ENCODE measurements at places on chromosomes 1 and 21.

DNA sequence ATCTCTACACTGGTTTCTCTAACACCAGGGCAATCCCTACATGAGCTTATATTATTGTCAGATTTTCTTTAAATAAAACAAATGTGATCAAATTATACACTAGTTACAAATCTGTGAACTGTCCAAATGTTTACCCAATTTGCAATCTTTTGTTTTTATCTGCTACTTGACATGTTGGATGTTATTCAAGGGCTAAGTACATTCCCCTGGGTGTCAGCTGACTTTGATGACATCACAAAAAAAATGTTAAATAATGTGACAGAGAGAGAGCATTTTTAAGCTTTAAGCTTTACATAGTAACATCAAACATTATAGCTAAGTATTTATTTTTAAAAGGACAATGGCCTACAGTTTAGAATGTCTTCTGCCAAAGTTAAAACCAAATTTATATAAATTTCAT, 431.3 kb upstream of the PKN2 start:
- no peak for DNase-seq

DNA sequence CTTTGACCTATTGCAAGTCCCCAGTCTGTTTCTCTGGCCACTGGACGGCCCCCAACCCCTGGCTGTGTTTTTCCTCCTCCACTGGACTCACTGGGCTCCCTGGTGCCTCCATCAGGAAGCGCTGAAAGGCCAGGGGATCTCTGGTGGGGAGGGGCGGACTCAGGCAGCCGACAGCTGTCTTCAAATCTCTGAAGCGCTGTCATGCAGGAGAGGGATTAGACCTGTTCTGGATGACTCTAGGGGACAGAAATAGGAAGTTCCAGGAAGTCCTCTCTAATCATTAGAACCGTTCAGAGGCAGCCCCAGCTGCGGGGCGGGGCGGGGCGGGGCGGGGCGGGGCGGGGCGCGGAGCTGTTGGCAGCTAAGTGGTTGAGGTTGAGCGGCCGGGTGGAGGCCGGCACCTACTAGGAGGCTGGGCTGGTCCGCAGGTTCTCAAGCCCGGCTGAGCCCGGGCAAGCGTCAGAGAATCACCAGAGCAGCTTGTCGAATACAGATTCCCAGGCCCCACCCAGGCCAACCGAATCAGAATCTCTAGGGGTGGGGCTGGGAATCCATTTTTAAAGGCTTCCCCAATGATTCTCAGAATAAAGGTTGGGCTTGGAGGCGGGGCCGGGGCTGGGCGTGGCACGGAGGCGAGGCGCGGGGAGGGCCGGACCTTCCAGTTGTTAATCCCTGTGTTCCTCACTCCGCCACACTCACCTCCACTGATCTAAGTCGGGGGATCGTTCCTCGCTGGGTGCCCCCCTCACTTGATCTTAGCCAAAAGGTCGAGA, 11.4 kb upstream of the PHLDA3 start:
- peak; percentile 44 for DNase-seq

DNA sequence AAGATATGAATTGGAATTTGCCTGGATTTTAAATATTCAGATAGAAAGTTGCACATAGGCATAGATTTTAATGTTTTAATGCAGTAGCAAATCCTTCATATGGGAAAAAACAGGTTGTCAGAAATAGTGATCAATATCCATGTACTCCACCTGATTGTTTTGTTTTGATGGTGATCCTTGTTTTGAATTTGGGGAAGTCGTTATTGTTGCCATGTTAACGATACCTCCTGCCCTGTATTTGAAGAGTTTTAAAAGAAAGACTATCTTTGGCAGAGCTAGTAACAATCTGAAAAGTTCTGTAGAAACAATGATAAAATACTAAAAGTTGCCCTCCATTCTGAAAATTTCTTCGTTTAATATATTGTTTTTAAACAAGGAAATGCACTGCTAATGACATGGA, 1.1 kb downstream of the CEP350 start:
- no peak for DNase-seq

DNA sequence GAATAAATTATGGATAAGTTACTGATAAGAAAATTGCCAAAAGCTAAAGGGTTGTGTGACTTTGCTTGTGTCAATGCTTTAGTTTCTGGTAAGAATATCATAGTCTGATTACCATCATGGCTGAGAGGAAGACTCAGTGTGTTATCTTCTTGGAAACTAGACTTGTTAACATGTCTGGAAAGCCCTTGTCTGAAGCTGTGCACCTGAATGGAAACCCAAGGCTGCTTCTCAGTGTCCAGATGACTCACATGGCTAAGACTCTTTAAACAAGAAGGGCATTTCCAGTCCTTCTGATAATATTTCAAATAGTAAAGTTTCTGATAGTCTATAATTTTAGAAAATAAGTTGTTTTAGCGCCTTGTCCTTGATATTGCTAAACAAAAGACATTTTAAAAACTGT, 1092.7 kb downstream of the PLA2G4A start:
- DNase-seq = no peak

- DNase-seq = peak; percentile 30
These were observed 475.6 kb downstream of the LTN1 start for GRCh38 chr21:28516991-28517592.

All from retina (tissue), 1 donor.